Hematopoietic multipotent progenitor cell treated with erythropoietin and hydrocortisone succinate and interleukin-3 and kit ligand, for 8 days (in vitro differentiated cells): ENCODE measurements at places on chromosomes 11 and 22.

GRCh38 chr11:86905252-86905651 lies 49.9 kb downstream of the FZD4 start:
- DNase-seq = no peak

DNA sequence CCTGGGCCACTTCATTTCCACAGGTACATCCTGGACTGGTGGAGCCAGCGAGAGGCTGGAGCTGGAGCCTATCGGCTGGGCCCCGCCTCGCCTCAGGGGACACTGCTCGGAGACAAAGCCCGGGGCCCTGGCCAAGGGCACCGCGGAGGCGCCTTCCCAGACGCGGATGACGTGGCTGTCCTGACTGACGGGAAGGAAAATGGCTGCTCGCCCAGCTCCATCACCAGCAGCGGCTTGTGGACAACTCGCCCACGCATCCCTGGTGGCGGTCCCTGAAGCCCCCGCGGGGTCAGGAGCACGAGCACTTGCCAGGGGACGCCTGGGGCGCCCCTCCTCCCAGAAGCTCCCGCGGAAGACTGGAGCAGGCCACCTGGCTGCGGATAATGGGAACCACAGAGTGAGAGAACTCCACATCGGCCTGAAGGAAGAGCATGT lies 49.6 kb downstream of the CECR2 start:
- no peak for DNase-seq

GRCh38 chr11:36809303-36809702 lies 211.3 kb upstream of the RAG2 start:
- no peak for DNase-seq

- peak; percentile 90 for DNase-seq
Measured at GRCh38 chr11:95154514-95154913, 64.9 kb downstream of the ENDOD1 start.

DNA sequence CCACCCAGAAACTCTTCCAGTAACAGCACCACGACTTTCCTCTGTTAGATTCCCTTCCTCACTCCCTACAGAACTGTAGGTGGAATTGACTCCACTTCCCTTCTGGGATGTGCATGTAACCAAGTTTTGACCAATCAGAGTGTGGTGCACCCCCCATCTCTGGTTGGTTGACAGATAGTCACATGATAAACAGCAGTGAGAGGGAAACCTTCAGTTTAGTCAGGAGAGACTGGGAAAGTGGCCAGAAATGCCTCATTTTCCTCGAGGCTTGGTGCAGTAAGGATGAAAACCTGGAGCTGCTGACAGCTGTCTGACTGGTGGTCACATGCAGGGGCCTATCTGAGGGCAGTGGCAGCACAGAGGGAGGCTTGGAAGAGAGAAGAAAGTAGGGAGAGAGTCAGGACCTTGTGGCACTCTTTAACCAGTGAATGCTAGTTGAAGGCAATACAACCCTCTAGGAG lies 67.3 kb upstream of the GRK3 start:
- DNase-seq = no peak

GRCh38 chr11:94678236-94678635 lies 89.9 kb upstream of the AMOTL1 start:
- DNase-seq = no peak

DNA sequence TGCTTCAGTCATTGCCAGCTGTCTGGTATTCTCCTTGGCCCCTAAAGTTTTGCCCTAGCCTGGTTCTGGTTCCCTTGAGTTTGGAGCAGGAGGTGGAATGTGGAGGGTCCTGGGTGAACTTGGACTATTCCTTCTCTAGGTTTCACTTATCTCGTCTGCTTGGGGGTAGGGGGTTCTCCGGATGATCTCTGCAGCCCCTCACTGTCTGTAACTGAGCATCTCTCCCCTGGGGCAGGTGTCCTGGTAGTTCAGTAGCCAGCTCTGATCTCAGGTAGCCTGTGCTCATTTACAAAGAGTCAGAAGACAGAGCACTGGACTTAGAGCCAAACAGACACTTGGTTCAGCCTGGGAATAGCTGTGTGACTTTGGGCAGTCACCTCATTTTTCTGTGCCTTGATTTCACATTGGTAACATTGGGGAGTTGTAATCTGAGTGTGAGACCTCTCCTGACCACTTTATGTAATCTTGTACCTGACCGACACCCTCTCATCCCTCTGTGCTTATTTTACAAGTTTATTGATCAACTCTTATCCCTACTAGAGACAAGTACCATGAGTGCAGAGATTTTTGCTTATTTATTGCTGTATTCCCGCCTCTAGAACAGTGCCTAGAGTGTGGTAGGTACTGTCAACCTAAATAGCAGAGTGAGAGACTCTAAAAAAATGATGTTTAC lies 804 bp downstream of the CCDC134 start:
- no peak for DNase-seq

GRCh38 chr11:130592056-130592455 lies 143.6 kb downstream of the ADAMTS15 start:
- no peak for DNase-seq

DNA sequence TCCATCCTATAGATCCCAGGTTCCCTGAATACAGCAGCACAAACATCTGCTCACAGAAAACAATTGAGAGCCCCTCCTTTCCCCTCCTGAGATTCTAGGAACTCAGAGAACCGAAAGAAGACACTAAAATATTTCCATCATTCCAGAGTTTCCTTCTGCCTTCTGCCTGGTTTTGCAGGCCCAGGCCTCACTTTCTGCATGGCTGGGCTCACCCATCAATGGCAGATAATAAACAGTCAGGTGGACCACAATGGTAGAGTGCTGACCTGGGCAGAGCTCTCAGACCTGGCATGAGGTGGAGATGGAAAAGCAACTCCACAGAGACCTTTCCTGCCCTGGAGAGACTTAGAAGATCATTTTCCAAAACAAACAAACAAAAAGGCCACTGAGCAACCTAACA lies 389.1 kb downstream of the NXPE2 start:
- no peak for DNase-seq

DNA sequence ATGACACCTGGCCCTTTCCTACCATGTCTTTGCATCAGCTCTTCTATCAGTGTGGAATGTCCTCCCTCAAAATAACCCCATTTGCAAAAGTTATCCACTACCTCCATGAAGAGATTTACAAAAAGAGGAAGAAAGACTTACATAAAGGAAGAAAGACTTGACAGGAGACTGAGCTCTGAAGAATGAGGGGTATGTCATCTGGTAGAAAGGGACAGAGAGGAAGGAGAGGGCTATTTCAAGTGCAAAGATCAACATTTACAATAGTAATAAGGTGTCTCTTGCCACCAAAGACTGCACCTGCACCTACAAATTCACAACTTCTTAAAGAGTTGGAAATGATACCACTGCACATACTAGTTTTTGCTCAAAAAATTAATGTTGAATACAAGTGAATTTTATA lies 18.2 kb downstream of the PAK1 start:
- DNase-seq = no peak

DNA sequence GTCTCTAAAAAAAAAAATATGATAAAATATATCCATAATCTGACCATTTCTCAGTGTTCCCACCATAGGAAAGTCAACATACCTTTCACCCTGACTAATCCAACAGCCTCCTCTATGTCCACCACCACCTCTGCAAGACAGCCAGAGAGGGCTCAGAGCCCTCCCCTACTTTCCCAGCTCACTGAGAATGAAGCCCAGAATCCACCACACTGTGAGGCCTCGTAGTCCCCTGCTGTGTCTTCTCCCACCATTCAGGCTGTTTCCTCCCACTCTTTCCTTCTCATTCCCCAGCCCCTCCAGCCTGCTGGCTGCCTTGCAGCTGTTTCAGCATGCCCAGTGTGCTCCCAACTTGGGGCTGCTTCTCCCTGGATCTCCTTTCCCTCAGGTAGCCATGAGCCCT lies 27.0 kb downstream of the SGSM3 start:
- DNase-seq = no peak

- DNase-seq = no peak
Measured at GRCh38 chr11:74256378-74257133, 54.9 kb downstream of the P4HA3 start.

DNA sequence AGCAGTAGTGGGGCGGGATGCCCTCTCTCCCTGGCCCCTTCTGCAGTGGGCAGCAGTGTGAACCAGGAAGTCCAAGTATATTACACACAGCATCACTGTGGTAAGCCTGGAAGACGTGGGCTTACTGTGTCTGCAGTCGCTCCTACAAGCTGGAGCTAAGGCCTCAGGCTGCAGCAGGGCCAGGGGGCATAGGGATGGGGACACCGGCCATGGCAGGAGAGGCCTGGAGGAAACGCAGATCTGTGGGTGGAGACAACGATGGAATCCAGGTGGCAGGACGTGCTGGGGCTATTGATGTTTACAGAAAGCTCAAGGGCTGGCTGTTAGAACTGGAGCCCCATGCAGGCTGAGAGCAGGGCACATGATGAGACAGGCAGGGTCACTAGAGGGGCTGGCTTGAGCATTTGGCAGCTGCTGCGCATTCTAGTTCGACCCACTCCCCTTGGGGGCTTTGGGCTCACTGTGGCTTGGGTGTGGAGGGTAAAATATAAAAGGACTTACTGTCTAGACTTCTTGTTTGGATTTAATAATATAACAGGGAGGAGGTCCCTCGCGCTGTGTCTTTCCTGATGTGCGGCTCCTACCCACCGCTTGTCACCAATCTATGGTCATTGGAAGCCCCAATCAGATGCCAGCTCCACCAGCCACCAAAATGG lies 539.5 kb downstream of the TBC1D22A start:
- no peak for DNase-seq

DNA sequence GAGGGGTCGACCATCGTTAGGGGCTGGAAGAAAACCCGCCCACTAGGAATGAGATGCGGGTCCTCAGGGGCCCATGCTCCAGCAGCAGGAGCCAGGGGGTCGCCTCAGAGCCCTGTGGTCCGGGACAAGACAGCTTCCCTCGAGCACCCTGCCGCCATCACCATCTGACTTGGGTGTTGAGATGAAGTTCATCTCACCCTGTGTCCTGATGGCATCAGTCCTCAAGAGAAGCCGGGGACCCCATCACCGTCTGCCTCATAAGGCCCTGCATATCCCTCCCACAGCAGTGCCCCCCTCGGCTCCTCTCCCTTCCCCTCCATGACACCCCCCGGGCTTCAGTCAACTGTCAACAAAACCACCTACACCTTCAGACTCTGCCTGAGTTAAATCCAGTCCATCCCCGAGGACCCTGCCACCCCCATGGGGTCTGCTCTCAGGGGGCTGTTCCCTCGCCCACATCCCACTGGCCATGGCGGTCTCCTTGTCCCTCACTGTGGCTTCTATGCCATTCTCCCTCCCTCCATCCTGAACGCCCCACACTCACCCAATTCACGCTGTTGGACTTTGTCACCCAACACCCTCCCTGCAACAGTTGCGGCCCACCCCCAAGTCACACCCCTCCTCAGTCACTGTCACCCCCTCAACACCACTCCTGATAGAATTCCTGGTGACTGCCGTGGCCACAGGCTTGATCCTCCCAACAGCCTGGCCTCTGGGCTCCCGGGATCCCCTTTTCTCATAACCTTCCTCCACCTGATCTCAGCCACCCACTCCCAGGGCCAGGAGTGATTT lies 87.7 kb upstream of the RTL6 start:
- no peak for DNase-seq

DNA sequence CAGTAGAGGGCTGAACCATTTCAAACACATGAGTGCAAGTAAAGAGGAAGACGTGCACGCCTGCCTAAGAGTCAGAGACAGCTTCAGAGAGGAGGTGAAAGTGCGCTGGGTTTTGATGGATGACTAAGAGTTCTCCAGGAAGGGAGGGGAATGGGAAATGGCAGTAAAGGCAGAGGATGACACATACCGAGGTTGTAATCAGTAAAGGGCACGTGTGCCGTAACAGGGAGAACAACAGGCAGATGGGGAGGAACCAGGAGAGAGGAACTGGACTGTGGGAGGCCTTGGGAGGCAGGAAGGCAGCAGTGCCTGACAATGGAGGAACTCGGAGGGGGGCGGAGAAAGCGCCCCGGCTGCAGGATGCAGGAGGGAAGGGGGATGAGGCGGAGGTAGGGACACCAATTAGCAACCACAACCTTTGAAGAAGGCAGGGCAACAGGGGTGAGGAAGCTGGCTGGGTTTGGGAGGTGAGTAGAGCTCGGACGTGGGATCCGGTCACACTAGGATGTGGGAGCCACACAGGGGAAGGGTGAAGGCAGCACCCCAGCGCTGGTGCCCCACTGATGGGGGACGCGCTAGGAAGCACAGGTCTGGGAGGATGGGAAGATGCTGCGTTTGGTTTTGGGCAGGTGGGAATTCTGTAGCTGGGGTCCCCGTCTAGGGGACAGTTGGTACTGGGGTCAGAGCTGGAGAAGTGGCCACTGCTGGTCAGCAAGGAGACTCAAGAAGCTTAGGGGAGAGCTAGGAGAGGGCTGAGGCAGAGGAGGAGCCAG lies 67.4 kb downstream of the SCUBE1 start:
- no peak for DNase-seq

GRCh38 chr11:19474211-19474610 lies 233.5 kb upstream of the E2F8 start:
- DNase-seq = no peak

- DNase-seq = no peak
Measured at GRCh38 chr11:47434011-47434786, 8.0 kb upstream of the PSMC3 start.

GRCh38 chr11:65541093-65541982 lies 16.5 kb downstream of the SCYL1 start:
- DNase-seq = no peak

GRCh38 chr11:47186700-47187695 lies 764 bp upstream of the PACSIN3 start:
- peak; percentile 36 for DNase-seq

DNA sequence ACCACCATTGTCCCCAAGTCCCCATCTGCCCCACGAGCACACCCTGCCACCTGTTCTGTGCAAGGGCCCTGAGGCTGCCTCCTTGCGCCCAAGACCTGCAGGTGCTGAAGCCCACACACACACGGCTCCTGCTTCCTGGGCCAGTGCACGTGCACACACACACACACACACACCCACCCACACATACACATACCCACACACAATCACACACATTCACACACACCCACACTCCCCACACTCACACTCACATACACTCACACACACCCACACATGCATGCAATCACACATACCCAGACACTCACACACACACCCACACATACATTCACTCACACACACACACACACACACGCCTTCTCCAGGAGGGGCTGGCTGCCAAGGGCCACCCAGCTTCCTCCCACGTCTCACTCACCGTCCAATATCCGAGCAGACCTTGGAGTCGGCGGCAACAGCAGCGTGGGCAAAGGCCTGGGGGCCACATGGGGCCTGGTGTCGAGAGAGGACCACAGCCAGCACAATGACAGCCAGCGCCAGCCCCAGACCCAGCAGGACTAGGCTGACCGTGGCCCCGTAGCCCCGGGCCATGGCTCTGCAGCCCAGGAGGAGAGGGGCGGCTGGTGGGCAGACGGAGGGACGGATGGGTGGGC lies 616 bp downstream of the GGT5 start:
- DNase-seq = no peak

GRCh38 chr11:131910523-131911387 lies 540.3 kb downstream of the NTM start:
- no peak for DNase-seq
